ENCODE measurements at places on chromosomes 2 and 18.

DNA sequence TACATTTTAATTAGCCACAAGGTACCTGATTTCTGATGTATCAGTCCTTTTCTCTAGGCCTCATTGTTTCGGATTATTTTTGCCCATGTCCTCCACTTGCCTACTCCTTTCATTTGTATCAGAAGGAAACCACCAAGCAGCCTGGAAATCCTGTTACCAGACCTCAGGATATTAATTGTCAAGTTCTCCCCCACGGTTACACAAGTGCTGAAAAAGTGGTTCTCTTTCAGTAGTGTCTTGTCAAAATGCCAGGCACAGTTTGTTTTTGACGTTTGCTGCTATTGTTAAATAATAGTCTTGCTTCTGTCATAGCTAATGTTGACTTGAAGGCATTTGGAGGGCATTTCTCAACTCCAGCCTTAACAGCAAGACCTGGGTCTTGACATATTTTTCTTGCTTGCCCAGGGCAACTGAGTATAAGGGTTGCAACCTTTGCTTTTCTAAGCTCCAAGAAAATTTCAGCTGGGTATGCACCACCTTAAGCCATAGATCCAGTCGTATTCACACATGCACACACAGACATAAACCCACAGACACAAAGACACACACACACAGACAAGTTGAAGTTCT is 31.0 kb downstream of the INSIG2 start:
- no peak for DNase-seq

GRCh38 chr2:43791035-43791765 is 17.4 kb downstream of the DYNC2LI1 start:
- DNase-seq, result no peak

- DNase-seq, result no peak
These were observed 1.6 kb upstream of the ERMN start for GRCh38 chr2:157327200-157327599.

GRCh38 chr2:17614174-17614930 is 73.9 kb downstream of the VSNL1 start:
- DNase-seq, result no peak

DNA sequence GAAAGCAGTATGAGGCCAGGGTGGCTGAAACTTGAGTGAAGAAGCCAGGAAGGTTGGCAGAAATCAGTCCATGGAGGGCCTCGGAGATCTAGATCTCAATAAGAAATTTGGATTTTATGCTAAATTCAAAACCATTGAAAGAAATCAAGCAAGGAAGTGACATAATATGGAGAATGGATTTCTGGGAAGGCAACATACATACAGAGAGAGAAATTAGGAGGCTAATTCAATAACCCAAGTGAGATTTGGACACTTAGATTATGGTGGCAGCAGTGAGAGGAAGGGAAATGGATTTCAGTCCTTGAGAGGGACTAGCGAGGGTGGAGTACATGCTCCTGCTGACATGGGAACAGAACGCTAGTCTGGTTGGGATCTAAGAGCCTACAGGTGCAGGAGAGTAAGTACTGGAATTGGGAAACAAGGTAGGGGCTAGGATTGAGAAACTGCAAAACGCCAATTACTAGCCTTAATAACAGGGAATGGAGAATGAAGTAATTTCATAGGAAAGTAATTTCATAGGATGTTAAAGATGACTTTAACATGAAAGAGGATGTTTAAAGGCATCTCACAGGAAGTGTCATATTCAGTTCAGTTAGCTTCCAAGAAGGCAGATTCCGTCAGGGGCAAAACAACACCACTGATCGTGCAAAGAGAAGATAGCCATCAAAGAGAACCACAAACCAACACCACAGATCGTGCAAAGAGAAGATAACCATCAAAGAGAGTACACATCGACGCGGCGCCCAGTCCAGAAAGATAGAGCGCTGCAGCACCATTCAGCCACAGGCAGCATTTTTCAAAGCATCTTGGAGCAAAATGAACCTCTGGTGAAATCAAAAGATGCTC is 27.2 kb downstream of the CDKL4 start:
- DNase-seq, result peak; percentile 56

DNA sequence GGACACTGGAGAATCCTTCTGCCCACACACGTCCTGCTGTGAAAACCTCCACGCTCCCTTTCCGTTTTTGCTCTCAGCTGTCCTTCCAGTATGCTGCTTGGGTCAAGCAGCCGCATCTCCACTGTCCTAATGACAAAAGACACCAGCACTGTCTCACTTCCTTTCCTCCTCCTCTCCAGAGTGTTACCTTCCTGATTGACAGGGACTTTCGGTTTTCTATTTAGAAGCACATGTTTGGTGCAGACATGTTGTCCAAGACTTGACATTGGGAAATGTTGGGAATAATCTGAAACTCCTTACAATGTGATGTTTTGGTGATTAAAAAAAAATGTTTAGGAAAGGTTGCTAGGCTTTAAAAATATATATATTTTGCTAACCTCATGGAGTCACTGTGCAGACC is 226.6 kb downstream of the FAM210A start:
- DNase-seq, result no peak

- no peak for DNase-seq
These were observed 36.8 kb downstream of the CPS1 start for GRCh38 chr2:210593166-210593565.

- DNase-seq, result no peak
These were observed 76.1 kb downstream of the THADA start for GRCh38 chr2:43519643-43520221.

- DNase-seq, result no peak
These were observed 20.8 kb upstream of the ADAM23 start for GRCh38 chr2:206422493-206422892.

- DNase-seq, result no peak
These were observed 109.8 kb downstream of the EN1 start for GRCh38 chr2:118737684-118738083.

DNA sequence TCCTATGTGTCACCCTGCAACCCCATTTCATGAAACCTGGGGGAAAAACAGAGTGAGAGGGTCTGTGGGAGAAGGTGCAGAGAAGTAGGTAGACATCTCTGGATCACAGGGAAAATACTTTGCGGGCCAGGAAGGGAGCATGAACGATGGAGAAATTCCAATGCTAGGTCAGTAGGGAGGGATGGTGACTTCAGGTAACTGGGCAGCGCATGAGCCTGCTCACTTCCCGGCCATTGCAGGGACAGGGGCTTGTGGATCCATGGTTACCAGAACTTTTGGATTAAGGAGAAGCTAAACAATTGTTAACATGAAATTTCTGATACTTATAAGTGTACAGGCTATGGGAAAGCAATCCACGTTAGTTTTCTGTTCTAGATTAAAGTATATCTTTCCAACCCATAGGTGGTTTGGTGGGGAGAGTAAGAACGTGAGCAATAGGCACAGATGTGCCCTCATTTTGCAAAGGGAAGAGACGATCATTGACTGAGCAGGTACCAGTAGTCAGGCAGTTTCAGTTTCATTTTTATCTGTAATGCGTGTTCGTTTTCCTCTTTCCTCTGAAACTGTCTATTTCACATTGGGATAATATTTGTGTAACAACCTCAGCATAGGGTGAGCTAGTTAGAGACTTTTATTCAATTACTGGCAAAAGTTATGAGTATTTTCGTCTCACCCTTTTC is 65.0 kb downstream of the NYAP2 start:
- DNase-seq, result no peak

- DNase-seq, result no peak
These were observed 45.9 kb upstream of the ZNF638 start for GRCh38 chr2:71285706-71286105.

DNA sequence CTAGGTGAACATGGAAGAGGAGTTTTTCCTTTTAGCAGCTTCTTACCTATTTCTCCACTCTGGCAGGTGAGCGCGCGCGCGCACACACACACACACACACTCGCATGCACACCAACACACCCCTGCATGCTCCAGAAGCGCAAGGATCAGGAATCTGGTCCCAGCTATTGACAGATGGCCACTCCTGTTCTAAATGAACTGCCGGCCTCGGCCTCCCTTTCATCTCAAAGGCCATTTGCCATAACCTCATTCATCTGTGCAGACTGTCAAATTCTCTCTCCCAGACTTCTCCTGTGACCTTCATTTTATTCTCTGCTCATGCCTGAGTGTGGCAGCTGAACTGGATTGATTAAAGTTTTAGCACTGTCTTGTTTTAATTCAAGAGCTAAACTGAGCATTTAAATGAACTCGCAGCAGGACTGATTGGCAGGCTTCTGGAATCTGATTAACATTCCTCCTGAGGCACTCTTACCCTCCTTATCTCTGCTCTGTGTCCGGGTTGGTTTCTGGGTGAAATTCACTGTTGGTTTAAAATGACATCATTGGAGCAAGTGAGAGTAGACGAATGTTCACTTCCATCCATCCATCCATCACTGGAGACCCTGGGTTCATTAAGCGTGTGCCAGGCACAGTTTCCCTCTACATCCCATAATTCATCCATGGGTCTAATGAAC is 58.8 kb downstream of the FECH start:
- DNase-seq, result no peak

DNA sequence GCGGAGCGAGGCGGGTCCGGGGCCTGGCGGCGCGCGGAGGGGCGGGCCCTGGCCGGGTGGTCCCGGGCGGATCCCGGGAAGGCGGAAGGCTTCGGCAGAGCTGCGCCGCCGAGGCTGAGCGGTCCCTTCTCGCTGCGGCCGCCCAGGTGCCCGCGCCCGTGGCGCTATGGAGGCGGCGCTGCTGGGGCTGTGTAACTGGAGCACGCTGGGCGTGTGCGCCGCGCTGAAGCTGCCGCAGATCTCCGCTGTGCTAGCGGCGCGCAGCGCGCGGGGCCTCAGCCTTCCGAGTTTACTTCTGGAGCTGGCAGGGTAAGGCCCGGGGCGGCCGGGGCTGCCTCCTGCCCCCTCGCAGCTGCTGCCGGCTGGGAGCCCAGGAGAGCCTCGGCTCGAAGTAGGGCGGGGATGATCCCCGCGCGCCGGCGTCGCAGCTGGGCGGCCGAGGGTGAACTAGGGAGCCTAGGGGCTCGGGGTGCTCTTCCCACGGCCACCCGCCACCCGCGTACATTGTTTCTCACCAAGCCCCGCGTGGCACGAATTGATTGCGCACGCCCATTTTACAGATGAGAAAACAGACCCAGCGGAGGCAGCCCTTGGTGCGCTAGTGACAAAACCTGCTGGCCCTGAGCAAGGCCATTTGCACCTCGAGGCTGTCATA is at the start of gene SLC66A3:
Gene SLC66A3, plus strand, starts transcription at position 87 of the 655 bp plus-strand sequence. Its CDS starts 80 bp downstream, at position 167.
- DNase-seq, result peak; percentile 16

DNA sequence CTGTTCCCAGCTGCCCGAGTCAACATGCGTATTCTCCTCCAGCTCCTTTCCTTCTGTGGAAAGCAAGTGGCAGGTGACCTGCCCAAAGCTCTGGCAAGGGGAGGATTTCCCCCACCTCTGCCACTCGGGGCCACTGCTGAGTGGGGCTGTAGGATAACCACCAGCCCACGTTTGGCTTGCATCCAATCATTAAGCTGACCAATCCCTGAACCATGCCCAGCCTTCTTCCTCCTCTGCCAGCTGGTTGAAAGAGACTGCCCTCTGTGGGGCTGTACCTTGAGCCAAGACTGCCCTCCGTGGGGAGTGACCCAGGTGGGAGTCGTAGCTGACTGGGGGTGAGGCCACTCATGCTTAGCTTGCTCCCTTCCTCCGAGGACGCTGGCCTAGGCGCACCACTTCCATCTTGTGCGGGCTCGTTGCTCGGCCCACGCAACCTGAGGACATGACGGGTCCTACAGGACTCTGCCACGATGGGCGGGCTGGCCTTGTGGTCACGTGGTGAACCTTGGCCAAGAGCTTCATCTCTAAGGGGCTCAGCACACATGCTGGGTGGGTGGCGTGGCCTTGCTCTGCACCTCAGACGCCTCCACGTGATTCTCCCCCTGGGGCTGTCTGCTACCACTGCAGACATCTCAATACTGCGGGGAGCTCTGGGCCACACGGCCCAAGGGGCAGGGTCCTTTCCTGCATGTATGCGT is 112.1 kb downstream of the NDUFA10 start:
- DNase-seq, result no peak

- no peak for DNase-seq
These were observed 12.9 kb upstream of the IKZF2 start for GRCh38 chr2:213164263-213164662.

- DNase-seq, result no peak
These were observed 19.2 kb upstream of the SLC14A2 start for GRCh38 chr18:45596036-45596435.

DNA sequence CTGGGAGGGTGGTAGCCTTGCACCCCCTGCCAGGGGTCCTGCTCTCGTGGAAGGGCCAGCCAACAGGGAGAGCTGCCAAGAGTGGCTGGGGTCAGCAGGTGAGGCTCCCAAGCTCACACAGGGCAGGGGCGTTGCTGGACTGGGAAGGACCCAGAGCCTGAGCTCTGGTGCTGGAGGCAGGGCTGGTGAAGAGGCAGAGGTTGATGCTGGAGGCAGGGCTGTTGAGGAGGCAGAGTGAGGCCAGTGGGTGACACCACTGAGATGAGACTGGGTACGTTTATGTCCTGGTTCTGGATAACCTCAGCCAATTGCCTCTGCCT is 7.0 kb downstream of the ADRA2B start:
- DNase-seq, result no peak

- no peak for DNase-seq
These were observed 93.4 kb downstream of the SLC25A12 start for GRCh38 chr2:171800639-171801038.

DNA sequence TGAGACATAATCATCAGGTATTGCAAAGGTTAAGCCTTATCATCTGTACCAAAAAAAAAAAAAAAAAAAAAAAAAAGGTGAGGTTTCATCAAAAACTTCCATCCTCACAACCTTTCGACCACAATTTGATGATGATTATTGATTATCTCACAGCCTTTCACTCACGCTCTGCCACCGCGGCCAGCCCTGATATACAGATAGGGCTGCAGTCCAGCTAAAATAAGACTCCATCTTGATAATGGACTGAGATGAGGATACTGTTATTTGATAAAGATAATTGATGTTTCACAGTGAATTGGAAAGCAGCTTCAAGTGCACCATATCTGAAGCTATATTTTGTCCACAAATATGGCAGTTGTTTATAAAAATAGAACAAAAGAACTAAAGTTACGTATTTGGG is 159.7 kb upstream of the BOD1L2 start:
- no peak for DNase-seq

GRCh38 chr2:160278879-160279177 is 78.8 kb upstream of the ITGB6 start:
- DNase-seq, result no peak

GRCh38 chr2:127064642-127065250 is 42.2 kb downstream of the BIN1 start:
- peak; percentile 66 for DNase-seq

DNA sequence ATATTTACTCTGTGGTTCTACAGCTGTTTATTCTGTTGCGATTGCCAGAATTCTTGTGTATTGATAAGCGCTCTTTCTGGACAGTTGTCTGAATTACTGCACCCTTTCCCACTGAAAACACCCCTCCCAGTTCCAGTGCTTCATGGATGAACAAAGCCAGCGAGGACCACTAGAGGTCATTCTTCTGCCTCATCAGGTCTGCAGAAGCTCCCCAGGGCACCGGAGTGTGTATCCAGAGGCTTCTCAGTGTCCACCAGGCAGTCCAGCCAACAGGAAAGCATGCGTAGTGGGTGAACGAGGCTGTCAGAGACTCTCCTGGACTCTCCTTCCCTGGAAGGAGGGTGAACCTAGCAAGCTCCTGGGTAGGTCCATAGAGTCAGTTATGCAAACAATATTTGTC is 40.6 kb upstream of the INHBB start:
- no peak for DNase-seq
